ENCODE measurements at places on chromosomes 2 and 18. TPM values are rescaled to one million over a fixed set of nuclear protein-coding genes. Genes with fewer than 3 reads are reported as not detected.

Gene NLRC4
- 0.41 TPM for total RNA-seq

Gene TSGA10
- 7.5 TPM for total RNA-seq

- H3K27ac ChIP-seq, result no peak overlapping the region
- H3K36me3 ChIP-seq, result no peaks in the 10 kb centered on the region
- no peak overlapping the region for H3K4me3 ChIP-seq
- DNase-seq, result no peak
- no peaks in the 10 kb centered on the region for H3K4me1 ChIP-seq
Measured at GRCh38 chr2:130766711-130767407, 11.5 kb downstream of the AMER3 start.

Gene C2orf72
- total RNA-seq, result 28.4 TPM

Gene NTSR2
- total RNA-seq, result not detected

Gene TBR1
- not detected for total RNA-seq

Measured in transverse colon (tissue), 4 donors.